ENCODE measurements at places on chromosomes 16 and 17.

DNA sequence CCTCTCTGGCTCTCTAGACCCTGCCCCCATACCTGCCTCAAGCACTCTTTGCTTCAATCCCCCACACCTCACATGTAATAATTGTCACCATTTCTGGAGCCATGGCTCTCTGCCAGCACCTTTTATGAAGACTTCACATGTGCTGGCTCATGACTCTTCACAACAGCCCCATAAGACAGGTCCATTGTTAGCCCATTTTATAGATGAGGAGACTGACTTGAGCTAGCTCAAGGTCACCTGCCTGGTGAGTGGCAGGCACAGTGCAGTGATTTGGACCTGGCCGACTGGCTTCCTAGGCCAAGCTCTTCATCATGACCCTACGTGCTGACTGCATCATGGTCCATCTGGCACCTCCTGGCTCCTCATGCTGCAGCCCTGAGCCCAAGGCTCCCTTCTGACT lies 25.0 kb downstream of the FAM20A start:
- DNase-seq: no peak

DNA sequence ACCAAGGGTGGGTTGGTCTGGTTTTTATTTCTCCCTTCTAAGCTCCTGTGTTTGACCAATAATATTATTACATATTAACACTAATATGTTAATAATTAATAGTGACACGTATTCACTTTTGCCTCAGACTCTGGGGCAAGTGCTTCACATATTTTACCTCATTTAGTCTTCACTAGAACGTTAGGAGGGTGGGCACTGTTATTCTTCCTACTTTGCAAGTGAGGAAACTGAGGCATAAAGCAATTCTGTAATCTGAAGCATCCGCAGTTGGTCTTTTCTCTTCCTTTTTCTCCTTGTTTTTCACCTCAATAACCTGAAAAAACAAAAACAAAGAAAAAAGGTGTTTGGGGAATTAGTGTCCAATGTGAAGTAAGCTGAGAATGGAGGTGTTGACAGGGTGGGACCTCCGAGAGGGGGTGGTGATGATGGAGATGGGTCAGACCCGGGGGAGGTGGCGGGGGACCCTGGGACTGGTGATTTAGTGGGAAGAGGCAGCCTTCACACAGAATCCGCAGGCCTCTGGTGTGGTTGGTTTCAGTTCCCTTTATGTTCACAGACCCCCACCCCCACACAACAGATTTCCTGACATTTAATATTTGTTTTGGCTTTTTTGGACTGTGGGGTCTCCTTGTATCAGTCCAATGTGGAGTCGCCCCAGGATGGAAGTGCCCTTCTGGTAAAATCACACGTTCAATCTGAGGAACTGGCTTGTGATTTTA lies 3.7 kb downstream of the CDH1 start:
- DNase-seq: no peak

DNA sequence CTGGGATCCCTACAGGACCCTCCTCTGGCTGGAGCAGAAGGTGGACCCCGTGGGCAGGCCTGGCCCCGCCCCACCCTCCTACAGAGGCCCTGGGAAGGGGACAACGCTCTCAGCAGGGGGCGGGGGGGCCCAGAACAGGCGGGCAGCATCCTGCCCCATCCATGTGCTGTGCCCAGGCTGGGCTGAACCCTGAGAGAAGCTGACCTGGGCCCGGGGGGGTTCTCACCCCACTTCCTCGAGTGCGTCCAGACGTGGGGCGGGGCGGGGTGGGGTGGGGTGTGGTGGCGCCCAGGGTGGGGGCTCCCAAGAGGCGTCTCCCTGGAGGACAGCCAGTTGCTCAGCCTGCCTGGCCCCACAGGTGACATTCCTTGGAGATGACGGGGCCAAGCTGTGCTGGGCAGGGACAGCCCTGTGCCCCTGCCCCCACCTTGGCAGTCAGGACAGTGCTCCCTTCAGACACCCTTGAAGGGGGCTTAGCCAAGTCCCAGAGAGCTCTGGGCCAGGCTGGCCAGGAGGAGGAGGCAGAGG lies 390 bp upstream of the UNC13D start:
- DNase-seq: peak; percentile 13

DNA sequence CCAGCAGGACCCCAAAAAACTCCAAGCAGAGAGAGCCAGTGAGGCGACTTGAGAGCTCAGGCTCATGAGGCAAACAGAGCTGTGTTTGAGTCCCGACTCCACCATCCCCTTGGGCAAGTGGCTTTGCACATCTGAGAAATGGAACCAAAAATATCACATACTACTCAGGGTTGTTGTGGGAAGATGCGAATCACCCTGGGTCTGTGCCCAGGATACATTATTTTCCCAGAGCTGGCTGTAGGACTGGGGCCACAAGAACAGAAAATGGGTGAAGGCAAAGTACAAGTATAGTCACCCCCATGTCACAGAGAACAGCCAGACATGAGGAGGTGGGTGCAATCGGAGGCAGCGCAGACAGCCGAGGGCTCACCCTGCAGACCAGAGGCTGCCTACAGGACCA lies 127.3 kb downstream of the GAS7 start:
- no peak for DNase-seq

- DNase-seq: no peak
Measured at GRCh38 chr16:60792437-60792836, 1243.8 kb downstream of the CDH8 start.

DNA sequence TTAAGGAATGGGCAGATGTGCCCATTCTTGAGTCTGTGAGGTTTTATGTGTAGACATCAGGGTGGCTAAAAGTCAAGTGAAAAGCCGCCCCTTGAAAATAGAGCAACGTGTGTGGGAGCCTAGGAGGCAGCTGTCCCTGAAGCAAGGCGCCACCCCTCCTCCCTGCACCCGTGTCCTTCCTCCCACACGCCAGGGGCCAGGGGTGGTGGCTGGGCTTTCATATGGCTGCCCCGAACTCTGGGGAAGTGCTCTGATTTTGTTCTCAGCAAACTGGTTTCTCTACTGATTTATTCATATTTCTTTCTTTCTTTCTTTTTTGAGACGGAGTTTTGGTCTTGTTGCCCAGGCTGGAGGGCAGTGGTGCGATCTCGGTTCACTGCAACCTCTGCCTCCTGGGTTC lies 4.7 kb downstream of the ZNF750 start:
- DNase-seq: no peak

GRCh38 chr17:962166-962565 lies 17.4 kb downstream of the NXN start:
- DNase-seq: no peak

DNA sequence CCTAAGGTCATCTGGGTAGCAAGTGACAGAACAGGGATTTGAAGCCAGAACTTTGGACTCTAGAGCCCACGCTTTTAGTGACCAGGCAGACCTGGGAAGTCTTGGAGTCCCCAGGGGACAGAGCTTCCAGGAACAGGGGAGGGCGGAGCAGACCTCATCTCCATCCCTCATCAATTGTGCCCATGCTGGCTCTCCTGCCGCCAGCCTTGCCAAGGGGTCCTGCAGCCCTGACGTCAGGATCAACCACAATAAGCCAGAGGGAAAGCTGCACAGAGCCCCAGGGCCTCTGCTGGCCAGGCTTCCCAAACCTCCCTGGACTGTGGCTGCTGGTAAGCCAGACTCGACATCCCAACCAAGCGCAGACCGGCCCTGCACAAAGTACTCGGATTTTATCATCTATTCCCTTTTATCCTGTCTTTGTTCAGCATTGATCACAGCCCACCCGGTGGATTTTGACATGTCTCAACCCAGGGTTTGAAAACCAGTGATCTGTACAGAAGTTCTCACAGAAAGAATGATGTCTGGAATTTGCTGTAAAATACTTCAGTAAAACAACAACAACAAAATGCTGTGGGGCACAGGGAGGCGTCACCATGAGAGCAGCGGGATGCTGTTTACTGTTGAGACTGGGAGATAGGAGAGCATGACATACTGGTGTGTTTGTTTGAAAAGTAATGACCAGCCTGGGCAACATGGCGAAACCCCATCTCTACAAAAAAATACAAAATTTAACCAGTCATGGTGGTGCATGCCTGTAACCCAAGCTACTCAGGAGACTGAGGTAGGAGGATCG lies 11.8 kb downstream of the C16orf74 start:
- no peak for DNase-seq

- DNase-seq: no peak
Measured at GRCh38 chr16:50402298-50402895, 33.6 kb upstream of the BRD7 start.

DNA sequence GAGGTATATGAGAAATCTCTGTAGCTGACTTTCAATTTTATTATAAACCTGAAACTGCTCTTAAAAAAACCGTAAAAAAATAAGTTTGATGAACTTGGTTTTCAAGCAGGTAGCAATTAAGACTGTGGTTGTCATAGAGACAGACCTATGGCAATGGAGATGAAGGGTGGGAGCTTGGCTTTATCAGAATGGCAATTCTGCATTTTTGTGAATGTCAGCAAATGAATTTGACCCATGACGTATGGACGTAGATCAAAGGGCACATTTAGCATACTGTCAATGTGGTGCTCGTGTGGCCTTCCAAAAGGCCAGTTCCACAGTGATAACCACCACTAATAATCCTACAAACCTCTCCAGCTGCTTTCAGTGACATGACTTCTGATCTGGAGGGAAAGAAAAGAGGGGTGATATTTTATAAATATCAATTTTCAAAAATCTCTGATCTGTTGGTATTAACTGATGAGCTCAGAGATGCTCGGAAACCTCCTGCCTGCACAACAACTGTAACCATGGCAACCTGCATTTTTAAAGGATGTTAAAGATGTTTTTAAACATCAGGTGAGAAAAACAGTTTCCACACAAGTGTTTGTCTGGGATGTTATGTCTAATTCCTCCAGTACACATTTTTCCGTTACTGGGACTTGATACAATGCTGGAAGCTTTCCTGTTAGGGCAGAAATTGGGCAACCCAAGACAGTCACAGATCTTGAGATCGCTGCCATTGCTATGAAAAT lies 533.7 kb downstream of the CDH13 start:
- no peak for DNase-seq

DNA sequence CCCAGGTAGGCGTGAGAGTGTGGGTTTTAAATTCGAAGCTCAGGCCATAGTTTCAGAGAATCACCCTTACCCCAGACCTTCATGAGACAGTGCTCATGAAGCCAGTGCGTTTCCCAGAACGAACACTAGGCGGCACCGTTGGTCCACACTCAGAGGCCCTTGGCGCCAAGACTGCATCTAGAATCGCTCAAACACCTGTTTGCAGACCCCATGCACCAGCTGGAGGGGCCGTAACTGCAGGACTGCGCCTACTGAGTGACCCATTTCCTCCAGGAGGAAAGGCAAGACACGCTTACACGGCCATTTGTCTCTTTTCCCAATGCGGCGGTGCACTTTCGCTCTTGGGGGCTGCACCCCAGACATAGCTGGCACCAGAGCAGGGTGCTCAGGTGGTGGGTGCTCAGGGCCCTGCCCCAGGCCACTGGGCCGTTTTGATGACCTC lies 34.0 kb downstream of the ADGRG5 start:
- peak; percentile 89 for DNase-seq

DNA sequence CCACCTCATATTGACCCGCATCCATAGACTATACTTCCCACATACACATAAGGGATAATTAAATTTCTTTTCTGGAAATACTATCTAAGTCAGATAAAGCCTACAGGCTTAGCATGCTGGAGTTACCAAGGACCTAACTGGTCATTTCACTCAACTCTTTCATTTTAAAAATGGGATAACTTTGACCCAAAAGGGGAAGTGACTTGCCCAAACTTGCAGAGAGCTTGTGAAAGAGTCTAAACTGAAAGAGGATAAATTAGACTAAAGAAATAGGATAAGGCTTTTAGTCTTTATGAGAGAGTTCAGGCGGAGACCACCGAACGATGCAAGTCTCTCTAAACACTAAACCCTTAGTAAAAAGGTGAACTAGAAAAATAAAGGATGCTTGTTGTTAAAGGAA lies 3.9 kb upstream of the KRT33A start:
- no peak for DNase-seq

GRCh38 chr16:4110680-4111079 lies 5.6 kb downstream of the ADCY9 start:
- DNase-seq: no peak

DNA sequence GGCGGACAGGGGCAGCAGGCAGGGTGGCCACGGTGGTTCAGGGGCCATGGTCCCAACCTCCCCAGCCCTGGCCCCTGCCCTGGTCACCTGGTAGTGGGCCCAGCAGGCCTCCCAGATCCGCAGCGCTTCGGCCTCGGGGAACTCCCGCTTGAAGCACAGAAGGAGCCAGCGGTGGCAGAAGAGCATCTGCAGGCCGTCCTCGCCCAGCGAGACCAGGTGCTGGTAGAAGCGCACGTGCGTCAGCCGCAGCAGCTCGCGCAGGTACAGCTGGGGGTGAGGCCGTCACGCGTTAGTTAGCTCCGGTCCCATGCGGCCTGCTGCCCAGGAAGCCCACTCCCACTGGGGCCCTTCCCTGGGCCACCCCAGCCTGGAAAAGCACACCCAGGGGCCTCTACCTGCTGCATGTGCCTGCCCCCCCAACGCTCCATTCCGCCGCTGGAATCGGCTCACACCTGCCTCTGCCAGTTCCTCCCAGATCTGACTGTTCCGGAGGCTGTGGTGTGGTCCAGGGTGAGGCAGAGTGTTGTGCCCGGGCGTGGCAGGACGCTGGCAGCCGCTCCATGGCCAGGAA lies 90.8 kb downstream of the TBC1D16 start:
- DNase-seq: no peak

- peak; percentile 23 for DNase-seq
Measured at GRCh38 chr17:34423978-34424813, 61.2 kb upstream of the CCL1 start.

DNA sequence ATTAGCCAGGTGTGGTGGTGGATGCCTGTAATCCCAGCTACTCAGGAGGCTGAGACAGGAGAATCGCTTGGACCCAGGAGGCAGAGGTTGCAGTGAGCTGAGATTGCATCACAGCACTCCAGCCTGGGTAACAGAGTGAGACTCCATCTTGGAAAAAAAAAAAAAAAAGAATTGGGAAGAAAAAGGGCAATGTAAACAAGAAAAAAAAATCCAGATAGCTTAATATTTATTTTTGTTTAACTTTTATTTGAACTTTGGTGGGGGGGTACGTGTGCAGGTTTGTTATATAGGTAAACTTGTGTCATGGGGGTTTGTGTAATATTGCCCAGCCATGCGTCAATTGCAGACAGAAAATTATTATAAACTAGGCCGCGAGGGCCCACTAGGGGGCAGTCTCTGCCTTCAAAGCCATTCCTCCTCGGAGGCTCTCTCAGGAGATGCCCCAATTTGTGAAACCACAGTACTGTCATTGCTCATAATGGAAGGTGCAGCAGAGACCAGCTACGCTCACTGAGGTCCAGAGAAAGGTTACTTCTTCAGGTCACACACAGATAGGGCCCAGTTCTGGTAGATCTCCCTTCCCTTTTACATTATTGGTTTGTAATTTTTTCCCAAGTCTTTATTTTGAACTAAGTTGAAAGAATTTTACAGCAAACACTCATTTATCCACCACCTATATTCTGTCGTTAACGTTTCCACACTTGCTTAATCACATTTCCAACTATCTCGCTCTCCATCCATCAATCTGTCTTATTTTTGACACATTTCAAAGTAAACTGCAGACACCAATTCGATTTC lies 206.2 kb downstream of the PRKCB start:
- DNase-seq: peak; percentile 86

All from glutamatergic neuron (in vitro differentiated cells).